RPMI7951 (cell line): ENCODE measurements at places on chromosomes 2 and 18.

DNA sequence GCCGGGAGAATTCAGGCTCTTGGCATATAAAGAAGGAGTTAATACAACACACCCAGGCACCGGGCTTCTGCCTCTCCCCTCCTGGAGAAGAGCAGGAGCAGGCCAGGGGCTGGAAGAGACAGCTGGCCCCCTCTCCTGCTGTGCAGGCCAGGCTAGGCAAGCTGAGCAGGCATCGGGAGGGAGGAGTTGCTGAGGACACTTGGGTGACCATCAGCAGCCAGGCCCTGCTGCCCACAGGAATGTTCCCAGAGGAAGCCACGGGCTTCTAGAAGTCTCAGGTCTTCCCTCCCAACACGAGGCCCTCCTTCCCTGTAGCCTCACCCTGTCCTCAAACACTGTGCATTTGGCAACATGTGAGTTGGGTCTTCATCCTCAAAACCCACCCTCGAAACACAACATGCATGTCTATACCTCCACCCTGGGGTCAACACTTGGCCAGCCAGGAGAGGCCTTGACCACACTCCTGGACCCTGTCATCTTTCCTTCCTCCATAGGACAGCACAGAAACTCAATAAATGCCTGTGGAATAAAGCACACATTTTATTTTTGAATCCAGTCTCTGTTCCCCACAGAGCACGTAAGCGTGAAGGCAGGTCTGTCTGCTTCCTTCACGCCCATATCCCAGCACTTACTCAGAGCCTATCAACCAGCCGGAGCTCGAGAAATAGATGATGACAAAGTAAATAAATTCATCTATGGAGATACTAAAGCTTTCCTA, 433.8 kb upstream of the ID2 start:
- peak; percentile 49 for DNase-seq

- DNase-seq: peak; percentile 2
These were observed at the start of gene CSRNP3 for GRCh38 chr2:165469417-165469816. CSRNP3 (plus strand) TSS chr2:165469698; CDS start chr2:165595066, 125,368 bp downstream.

DNA sequence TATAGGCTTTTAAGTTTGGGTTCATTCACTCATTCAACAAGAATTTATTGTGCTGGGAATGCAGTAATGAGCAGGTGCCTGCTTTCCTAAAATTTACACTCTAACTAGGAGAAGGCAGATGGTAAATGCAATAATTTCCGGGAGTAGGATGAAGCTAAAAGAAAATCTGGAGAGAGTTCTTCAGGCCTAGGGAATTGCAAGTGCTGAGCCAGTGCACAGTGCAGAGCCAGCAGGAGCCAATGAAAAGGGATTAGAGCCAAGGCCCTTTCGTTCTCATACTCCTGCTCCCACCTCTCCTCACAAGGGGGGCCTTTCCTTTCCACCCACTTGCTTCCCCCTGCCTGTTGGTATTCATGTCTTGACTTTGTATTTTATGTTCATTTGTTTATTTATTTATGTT, 55.1 kb downstream of the CFAP221 start:
- no peak for DNase-seq

DNA sequence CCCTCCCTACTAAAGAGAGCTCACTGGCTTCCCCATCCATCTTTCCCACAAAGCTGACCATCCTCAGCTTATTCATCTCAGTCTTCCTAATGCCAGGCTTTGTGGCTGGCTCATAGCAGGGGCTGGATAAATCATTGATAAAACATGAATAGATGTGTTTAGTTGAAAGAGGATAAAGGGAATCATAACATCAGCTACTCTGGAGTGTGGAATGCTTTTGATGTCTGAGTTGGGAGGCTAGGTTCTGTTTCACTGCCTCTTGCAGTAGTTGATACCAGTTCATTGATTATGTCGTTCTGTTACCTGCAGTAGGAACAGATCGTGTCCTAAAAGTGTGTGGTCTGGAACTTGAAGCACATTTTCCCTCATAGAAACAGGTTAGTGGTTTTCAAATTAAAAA, 66.3 kb upstream of the HK2 start:
- DNase-seq: no peak

DNA sequence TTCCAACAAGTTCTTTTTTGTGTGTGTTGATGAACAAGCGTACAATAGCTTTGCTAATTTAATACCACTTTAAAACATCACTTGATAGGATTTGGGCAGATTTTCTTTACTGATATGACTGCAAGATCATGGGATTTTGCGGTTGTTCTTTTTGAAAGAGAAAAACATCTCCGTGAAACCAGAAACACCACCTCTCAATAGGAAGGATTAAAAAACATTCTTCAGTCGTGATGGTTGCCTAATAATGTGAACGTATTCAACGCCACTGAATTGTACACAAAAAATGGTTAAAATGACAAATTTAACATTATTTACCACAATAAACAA, 19.3 kb downstream of the RBMS1 start:
- DNase-seq: no peak

GRCh38 chr18:63887424-63887823, at the start of gene SERPINB2:
SERPINB2 (plus strand) TSS chr18:63887705; CDS start chr18:63891445, 3,740 bp downstream.
- peak; percentile 69 for DNase-seq

DNA sequence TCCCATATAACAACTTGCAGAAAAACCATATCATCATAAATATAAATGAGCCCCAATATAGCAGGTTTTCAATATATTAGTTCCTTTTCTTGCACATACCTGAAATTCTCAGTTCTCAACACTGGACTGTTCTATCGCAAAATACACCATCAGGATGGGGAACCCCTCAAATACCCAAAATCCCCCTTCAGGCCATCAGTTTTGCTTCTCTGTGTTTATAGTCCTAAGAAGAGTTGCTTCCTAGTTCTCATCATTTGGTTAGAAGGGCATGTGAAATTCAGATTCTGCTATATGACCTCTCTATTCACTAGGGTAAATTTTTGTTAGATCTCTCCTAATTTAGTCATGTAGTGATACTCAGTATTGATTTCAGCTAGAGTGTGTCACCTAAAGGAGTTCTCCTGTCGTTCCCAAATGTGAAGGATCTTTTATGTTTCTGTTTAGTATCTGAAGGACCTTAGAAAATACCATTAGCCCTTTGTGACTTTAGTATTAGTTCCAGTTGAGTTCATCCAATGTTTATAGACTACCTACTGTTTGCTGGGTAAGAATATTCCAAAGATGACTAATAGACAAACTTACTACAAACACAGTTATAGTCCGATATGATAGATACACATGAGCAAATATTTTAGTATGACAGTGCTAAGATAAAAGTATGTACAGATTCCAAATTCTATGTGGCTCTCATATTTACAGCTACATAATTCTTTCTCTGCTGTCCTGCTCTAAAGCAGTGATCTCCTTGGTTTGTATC, 115.8 kb downstream of the TTC27 start:
- DNase-seq: no peak

DNA sequence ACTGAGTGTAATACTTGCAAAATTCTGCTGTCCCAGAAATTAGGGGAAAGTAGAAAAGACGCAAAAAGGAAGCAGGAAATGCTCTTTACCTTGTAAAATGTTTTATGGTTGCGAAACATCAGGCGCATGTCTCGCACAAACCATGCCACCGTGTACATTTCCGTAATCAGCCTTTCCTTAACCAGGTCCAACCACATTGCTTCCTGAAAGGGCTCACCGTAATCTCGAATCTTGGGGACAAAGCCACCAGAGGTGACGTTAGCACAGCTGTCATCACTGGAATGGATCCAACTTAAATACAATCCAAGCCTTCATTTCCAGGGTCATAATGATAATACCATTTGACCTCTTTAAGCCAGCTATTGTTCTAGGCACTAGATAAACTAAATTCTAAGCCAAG, 49.3 kb downstream of the SP110 start:
- no peak for DNase-seq

- no peak for DNase-seq
These were observed 14.1 kb upstream of the B3GNT2 start for GRCh38 chr2:62181843-62182242.

GRCh38 chr2:182349268-182349667, 77.6 kb downstream of the PDE1A start:
- DNase-seq: no peak

DNA sequence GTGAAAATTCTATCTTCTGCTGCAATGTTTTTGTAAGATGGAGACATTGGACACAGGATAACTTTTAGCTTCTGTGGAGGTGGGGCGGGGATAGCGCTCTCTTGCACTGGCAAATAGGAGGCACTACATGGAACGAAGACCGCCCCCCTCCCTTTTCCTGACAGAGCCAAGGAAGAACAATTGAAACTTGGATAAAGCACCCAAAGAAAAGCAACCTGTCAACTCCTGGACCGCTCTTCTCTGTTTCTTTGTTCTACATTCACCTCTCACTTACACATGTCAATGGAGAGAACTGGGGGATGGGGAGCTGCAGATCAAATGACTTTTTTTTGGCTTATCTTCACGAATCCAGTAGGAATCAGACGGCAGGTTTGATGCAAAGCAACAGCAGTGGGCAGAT, 126.3 kb upstream of the CHAC2 start:
- no peak for DNase-seq

- DNase-seq: no peak
These were observed 48.5 kb upstream of the HNRNPA3 start for GRCh38 chr2:177164131-177164530.

DNA sequence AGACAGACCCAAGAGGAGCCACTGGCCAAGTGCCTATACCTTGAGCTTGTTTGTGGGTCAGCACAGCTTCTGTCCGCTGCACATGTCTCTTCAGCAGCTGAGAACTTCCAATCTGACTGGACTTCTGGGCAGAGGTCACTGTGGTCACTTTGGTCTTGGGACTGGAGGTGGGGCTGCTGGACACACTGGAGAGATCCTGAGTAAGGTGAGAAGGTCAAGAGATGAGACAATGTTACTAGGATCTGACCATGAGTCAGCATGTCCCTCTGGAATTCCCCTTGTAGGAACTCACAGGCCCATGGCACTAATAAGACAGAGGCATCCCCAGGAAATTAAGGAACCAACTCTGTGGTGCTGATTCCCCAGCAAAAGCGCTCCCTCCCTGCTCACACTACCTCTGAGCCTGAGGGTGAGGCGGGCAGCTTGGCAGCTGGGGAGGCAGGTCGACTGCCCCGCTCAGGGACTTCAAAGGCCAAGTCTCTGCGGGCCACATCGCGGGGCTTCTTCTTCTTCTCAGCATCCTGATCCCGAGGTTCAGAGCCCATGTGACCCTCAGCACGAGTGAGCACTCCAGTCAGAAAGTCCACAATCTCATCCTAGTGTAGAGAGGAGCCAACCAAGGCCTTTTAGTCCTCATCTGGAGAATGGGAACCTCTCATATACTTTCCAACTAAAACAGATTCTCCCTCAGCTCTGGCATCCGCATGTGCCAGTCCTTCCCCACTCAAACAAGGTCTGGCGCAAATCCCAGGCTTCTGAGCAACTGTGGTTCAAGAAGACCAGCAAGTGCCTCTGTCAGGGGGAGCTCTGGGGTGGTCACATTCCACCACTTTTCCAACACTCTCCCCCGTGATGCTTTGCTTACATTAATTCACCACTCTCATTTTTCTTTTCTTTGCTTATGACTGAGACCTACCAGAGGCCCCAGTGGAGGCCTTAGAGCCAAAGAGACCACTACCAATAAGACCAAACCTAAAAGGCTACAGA, 29.4 kb downstream of the KANSL3 start:
- DNase-seq: peak; percentile 96

DNA sequence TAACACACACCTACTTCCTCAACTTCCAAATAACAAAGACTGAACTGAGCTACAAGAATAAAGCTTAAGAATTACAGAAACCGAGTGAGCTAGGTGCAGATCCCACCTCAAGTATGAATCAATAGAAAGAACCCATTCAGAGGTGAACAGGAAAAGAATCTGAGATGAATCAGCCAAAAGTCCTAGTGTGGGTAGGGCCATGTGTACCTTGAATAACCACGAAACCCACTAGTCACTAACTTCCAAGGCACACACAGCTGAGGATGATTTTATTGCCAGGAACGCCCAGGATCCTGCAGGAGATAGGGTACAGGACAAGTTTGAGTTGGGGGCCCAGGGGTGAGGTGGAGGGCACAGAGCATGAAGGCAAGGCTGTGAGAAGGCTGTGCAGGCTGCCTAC, 99.7 kb upstream of the REG3A start:
- no peak for DNase-seq

DNA sequence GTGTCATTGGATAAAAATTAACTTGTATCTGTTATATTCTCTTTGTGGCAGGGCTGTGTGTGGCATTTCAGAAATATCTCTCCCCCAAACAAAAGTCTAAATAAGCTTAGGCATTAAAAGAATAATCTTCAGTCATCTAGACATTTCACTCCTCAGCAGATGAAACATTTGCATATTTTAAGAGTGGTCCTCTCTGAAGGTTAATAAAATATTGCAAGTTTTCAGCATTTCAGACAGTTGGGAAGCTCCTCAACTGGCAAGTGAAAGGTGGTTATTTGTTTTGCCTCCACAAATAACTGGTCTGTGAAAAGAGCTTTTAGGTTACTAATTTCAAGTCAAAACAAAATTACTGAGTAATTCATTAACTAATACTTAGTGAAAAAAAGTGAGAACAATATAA, 462.6 kb downstream of the EPHA4 start:
- DNase-seq: no peak

- DNase-seq: no peak
These were observed 121.6 kb downstream of the EML6 start for GRCh38 chr2:54845094-54845493.

DNA sequence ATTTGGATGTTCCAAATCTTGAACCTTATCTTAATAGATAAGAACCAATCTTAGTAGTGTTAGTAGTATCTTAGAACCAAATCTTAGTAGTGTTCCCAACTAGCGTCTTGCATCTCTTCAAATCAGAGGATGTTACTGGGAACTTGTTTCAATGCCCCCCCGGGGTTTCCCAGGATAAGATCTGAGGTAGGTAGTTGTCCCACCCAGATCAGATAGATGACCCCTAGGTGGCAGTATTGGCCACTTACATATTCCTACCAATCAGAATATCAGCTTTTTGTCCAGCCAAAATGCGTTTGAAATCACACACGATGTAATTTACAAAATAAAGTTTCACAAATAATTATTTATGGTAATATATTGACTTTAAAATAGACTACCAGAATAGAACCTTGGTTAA, 314.8 kb downstream of the MBD2 start:
- DNase-seq: peak; percentile 28

GRCh38 chr18:26711756-26712155, 153.8 kb downstream of the AQP4 start:
- no peak for DNase-seq

DNA sequence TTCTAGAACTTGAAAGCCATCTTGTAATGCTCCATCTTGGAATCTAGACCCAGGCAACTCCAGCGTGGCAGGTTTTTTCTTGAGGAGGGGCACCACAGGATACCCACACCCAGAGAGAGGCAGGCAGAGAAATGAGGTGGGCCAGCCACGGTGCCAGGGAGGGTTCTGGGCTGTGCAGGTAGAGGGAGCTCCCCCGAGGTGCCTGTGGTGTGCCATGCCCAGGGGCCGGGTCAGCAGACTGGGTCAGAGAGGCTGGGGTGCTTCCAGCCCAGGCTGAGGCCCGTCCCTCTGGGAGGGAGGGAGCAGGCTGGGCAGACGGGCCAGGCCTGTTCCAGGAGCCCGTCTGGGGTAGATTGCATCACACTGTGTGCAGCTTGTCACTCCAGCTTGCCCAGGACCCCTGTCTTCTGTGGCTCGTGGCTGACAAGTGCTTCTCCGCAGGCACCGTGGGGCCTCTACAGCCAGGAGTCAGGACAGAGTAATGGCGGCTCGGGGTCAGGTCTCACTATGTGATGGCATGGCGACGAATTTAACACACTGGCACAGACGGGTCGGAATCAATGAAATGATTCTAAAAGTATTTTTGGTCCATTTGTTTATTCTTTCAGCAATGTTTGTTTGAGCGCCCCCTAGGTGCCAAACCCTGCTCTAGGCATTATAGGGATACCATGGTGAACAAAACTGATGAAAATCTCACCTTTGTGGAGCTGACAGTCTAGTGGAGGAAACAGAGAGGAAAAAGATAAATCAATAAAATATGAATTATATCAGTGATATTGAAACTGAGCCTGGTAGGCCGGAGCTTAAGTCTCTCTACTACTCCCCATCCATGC, 144.0 kb downstream of the ACOXL start:
- DNase-seq: no peak
